ENCODE measurements at places on chromosomes 2 and 18.

- DNase-seq, result no peak
These were observed 183.6 kb downstream of the THADA start for GRCh38 chr2:43412114-43412753.

DNA sequence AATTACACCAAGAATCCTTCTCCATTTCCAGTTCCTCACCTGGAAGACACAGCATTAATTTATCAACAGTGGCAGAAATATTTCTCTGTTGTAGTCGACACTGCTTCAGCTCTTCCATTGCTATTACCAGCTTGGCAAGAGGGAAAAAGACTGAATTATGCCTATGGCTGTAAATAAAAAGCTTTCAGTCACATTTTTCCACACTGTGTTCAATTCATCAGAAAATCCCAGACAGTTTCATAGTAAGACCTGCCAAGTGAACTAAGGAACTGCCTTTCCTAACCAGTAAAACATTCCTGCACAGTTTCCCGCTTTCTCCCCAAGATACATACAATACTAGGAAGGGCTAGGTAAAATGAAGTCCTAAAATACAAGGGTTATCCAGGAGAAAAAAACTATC lies 94.7 kb downstream of the EXOC6B start:
- no peak for DNase-seq

GRCh38 chr2:168730344-168730743 lies 72.1 kb upstream of the NOSTRIN start:
- DNase-seq, result no peak

DNA sequence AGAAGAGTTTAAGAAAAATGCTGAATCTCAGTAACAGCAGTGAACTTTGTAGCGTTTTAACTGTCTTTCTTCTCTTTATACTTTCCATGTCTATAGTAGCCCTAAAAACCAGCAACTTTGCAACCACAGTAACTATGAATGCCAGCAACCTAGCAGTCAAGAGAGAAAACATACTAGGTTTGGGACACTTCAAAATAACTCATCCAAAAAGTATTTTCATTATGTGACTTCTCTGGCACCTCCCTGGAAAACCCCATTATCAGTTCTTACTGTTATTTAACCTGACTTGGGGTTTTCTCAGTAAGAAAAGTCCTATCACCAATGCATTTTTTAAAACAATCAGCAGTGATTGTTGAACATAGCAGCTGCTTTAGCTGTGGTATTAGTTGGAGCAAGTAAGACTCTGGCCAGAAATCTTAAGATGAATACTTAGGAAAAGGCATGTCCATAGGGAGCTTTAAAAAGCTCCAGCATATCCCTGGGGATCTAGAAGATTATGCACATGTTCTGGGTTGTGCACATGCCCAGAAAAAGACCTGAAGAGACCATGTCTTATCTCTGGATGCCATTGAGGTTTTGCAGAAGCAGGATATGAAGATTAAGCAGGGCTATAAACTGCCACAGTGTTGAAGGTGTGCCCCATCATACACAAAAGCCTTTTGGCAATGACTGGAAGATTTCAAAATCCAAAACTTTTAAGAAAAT lies 411.3 kb downstream of the CMPK2 start:
- DNase-seq, result no peak

GRCh38 chr2:128421286-128421685 lies 102.6 kb upstream of the HS6ST1 start:
- DNase-seq, result no peak

GRCh38 chr18:45658756-45659155 lies 43.5 kb downstream of the SLC14A2 start:
- DNase-seq, result no peak

GRCh38 chr2:9799011-9799596 lies 44.2 kb upstream of the TAF1B start:
- no peak for DNase-seq

GRCh38 chr2:150585221-150585971 lies 97.9 kb upstream of the RND3 start:
- DNase-seq, result no peak

Measured in NCI-H1436 (cell line).